ENCODE measurements at places on chromosomes 3 and 15.

DNA sequence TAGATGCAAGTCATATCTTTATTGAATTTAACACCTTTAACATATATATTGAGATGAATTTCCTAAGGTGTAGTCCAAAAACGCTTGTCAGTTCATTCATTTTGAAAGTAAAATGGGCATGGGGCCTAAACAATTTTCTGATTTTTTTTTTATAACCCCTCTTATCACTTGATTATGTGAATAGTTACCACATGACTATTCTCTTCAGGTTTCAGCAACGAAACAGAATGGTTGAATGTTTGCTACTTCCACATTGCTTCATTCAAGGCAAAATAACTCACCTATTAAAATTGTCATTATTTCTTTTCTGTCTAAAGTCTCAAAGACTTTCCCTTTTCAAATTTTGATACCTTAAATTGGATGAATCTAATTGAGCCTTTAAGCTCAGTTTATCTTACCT is 96.4 kb downstream of the MBNL1 start:
- no peak for DNase-seq

DNA sequence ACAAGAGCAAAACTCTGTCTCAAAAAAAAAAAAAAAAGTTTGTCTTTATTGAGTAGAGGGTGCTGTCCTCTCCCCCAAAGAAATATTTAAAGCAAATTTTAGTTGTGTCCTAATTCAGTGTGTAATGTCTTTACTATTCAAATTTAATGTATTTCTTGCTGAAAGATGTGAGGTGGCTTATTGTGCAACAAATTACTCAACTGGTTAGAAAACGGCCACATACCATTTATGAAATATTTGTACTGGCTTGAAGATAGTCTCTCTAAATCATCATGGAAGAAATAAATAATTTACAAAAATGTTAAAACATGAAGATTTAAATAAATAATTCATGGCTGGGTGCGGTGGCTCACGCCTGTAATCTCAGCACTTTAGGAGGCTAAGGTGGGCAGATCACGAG is 63.0 kb downstream of the SLTM start:
- no peak for DNase-seq

DNA sequence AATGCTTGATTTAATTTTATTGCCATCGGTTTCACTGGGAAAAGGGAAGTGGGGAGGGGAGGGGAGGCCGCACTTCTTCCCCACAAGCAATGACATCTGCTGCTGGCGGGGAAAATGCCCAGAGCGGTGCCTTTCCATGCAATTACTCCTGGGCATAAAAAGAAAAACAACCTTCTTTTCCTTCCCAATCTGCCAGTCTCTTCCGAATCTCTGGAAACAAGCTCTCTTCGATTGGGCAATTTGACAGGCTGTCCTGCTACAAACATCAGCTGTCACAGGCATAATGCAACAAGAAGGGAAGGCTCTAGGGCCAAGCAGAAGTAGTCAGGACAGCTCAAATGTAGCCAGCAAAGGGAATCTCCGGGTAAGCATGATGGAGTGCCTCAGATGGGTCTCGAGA is 93.4 kb upstream of the STRIT1 start:
- DNase-seq: no peak

DNA sequence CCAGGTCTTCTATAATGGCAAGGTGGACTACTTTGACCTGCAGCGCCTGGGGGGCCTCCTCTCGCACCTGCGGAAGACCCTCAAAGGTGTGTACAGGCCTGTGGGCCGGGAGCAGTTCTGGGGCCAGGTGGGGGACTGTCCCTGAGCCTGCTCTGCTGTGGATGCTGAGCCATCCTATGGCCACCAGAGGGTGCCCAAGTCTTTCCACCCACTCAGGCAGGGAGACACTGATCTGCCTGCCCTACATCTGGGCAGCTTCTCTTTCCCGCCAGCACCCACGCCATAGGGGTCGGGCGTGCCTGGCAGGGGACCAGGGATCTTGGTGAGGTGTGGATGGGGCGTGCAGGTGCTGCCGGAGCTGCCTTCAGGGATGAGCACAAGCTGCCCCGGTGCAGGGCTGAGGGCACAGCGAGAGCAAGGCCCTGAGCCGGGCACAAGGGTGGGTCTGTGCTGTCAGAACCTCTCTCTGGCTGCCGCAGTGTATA is 14.1 kb downstream of the RNF123 start:
- peak; percentile 30 for DNase-seq

GRCh38 chr3:55000546-55000945 is 72.7 kb upstream of the LRTM1 start:
- DNase-seq: no peak

GRCh38 chr3:172402892-172403643 is 45.2 kb downstream of the GHSR start:
- DNase-seq: no peak

- DNase-seq: no peak
These were observed 148.1 kb downstream of the KLHL25 start for GRCh38 chr15:85646538-85647091.

GRCh38 chr15:52670087-52670486 is 9.1 kb downstream of the ATOSA start:
- no peak for DNase-seq

- no peak for DNase-seq
These were observed 32.5 kb downstream of the CHAC1 start for GRCh38 chr15:40985541-40986330.

GRCh38 chr3:64983583-64984359 is 296.0 kb upstream of the ADAMTS9 start:
- no peak for DNase-seq

- no peak for DNase-seq
These were observed 136.1 kb upstream of the CNTN4 start for GRCh38 chr3:1962396-1963088.

GRCh38 chr15:64356710-64357040 is 702 bp upstream of the CSNK1G1 start:
- no peak for DNase-seq

DNA sequence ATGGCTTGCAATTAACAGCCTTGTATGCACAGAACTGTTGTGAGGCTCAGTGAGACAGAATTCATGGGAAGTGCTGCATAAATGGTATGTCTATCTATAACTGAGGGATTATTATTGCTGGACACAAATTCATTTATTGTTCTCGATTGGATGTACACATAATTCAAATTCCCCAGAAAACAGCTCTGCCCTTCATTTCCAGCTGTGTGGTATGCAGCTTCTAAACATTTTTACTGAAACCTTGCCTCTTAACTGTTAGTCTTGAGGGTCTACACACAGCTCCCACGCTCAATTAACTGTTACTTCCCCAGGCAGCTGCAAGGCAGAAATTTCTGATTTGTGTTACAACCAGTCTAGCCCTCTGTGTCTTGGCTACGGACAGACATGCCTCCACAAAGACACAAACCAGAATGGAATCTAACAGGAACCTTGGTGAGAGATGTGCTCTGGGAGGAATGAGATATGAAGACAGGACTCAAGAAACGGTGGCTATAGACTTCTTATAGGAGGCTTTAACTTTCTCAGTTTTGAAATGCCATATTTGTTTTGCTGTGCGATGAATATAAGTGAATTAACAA is 139.7 kb upstream of the TBL1XR1 start:
- DNase-seq: no peak

DNA sequence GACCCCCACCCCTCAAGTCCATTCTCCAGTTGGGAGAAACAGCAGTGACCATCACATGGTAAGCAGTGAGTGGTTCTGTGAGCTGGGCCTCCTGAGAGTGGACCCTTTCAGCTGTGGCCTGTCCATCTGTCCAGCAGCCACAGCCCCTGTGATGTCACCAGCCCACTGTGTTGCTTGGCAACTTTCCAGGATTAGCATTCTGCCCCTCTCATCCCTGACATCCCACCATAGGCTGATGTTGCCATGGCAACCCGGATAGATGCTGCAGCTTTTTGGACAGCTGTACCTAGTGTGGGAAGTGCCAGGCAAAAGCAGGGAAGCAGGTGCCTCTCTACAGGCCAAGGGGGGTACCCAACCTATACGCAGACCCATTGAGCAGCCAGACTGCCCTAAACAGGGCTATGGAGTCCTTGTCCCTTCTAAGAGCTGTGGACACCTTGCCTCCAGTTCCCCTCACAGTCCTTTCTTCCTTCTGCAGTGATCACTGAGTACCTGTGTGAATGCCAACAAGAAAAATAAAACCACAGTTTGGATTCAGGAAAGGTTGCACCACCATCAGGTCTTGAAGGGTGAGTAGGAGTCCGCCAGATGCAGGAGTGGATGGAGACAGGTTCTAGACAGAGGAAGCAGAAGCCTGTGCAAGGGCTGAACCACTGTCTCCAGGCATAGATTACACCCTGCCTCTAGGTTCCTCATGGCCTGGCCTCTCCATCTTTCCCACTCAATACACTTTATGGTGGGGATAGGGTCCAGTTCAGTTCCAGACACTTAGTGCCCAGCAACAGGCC is at the start of gene DNAH1:
DNAH1 (plus strand) TSS at position 343 of the 788 bp plus-strand sequence. CDS start 6,124 bp downstream, outside the sequence.
- no peak for DNase-seq

- DNase-seq: no peak
These were observed 49.3 kb upstream of the SCN5A start for GRCh38 chr3:38698760-38699159.

DNA sequence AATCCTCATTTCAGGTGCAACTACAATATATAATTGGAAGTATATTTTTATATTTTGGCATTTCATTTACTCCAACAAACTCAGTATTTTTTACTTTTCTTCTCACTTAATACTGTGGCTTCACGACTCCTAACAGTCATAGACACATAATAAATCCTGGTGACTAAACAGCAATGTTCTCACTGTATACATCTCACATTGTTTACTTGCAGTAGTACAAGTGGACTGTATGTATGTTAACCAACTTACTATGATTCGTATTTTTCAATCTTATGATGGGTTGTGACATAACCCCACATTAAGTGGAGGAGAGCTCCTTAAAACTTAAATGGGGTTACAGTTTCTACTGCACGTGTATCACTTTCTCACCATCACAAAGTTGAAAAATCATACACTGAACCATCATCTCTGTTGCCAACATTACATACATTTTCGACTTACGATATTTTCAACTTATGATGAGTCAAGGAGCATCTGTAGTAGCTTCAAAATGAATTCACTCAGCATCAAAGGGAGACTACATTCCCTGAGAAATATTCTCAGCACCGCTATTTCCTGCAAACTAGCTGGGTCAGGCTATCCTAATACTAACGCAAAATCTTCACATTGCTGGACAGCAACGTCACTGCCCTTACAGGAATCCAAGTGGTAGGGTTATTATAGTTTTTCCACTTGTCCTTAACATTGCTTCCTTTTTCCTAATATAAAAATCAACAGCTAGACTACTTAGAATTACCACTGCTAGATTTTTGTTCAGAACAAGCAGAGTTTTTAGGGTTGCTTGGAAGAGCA is 7.3 kb downstream of the ADAM10 start:
- no peak for DNase-seq

- DNase-seq: no peak
These were observed 1.6 kb upstream of the TPM1 start for GRCh38 chr15:63040954-63041353.

- DNase-seq: no peak
These were observed 12.4 kb downstream of the QRICH1 start for GRCh38 chr3:49081429-49081828.

- no peak for DNase-seq
These were observed 116.6 kb upstream of the TLE3 start for GRCh38 chr15:70214276-70214675.

DNA sequence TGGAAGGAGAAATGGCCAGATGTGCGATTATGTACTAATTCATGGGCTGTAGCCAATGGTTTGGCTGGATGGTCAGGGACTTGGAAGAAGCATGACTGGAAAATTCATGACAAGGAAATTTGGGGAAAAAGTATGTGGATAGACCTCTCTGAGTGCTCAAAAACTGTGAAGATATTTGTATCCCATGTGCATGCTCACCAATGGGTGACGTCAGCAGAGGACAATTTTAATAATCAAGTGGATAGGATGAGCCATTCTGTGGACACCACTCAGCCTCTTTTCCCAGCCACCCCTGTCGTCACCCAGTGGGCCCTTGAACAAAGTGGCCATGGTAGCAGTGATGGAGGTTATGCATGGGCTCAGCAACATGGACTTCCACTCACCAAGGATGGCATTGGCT is 490.9 kb upstream of the CBLB start:
- no peak for DNase-seq

DNA sequence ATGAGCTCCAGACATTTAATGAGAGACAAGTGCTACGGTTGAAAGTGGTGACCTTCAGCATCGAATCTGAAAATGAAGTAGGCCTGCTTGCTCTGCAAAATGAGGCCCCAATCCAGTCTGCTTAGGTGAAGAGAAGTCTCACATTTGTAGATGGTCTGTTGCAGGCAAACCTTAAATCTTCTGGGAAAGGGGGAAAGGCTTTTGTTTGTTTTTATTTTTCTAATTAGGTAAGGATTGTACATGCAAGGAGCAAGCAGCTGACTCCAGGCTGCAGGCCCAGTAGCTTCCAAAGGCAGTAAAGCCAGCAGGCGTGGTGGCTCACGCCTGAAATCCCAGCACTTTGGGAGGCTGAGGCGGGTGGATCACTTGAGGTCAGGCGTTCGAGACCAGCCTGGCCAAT is 74.3 kb downstream of the HMG20A start:
- no peak for DNase-seq

- no peak for DNase-seq
These were observed 59.5 kb downstream of the LRRC28 start for GRCh38 chr15:99310745-99311144.

DNA sequence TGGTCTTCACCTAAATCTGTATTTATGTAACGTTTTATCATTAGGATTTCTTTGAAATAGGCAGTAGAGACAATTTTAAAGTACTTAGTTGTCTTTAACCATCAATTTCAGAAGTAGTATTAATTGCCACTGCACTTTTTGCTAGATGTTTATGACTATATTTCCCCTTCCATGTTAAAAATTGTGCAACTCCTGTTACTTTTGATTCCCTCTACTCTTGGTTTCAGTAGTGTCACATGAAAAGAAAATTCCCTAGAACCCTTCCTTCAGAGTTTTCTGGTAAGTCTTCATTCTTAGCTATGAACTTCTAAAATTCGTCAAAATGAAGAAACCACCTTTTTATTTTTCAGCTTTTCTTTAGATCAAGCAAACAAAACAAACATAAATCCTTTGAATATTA is 7.1 kb downstream of the PIAS1 start:
- DNase-seq: no peak

GRCh38 chr3:24562895-24563294 is 68.2 kb upstream of the THRB start:
- no peak for DNase-seq

- DNase-seq: no peak
These were observed 99.8 kb downstream of the MEGF11 start for GRCh38 chr15:66153549-66154415.

GRCh38 chr3:33629219-33629618 is 88.8 kb downstream of the CLASP2 start:
- DNase-seq: no peak

DNA sequence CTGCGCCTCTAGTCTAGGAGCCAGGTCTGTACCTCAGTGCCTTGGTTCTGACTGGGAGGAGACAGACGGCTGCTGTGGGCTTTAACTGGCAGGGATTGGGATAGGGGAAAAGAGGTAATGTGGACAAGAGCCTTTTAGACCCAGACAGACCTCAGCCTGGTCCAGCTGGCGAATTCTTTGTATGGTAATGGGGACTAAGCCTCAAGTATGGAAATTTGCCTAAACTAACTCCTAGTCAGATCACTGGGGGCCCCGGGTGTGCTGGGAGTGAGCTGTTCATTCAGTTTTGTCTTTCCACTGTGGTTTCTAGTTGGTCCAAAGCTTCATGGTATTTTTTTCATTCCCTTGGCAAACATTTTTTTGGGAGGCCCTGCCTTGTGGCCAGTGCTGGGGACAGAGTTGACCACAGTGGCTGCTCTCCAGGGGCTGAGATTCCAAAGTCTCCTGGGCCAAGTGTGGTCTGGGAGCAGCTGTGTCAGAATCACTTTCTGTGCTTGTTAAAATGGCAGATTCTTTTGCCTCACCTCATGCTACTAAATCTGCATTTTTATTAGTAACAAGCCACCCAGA is 261.4 kb upstream of the C2CD4B start:
- no peak for DNase-seq
